ENCODE measurements at places on chromosomes 1 and 21. TPM values are rescaled to one million over a fixed set of nuclear protein-coding genes. Genes with fewer than 3 reads are reported as not detected.

Gene KDF1
- total RNA-seq, result 13.8 TPM

Gene C4BPA
- total RNA-seq, result 23.1 TPM

Gene S100A8
- not detected for total RNA-seq

Gene DDAH1
- 11.2 TPM for total RNA-seq

Gene MAP10
- total RNA-seq, result 2.3 TPM

Gene B3GALT5
- total RNA-seq, result 5.6 TPM

Gene CFAP45
- not detected for total RNA-seq

Gene CD160
- total RNA-seq, result not detected

Gene PEAR1
- total RNA-seq, result 7.6 TPM

Gene NR0B2
- 34.8 TPM for total RNA-seq

Gene PIAS3
- 14.2 TPM for total RNA-seq

Gene ZNF692
- total RNA-seq, result 35.8 TPM

Gene ALDH9A1
- total RNA-seq, result 20.8 TPM
